ENCODE measurements at places on chromosomes 4 and X.
A peak's percentile ranks its signal among the peaks of the same experiment; 100 is the strongest.

DNA sequence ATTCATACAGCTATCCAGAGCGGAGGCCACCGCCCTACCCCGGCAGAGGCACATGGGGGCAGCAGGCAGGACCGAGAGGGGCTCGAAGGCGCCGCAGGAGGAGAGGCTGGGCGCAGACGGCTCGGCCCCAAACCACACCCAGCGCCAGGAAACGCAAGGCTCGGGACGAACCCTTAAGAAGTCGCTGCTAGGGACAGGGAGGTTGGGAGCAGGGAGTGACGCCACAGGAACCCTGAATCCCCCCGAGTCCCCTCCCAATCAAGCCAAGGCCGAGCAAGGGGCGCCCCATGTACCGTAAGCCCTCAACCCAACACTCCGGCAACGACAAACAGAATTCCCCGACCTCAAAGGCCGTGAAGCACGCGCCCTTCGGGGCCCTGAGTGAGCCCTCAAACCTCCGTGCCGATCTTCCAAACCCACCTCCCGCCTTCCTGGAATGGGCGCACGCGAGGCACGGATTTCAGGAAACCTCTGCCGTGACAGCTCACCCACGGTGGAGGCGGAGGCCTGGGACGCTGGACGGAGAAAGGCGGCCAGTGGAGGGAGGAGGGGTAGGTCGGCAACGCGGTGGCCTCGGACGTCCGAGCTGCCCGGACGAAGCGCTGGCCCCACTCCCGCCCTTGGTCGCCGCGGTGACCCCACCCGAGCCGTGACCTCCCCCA lies 1.8 kb downstream of the ZFYVE28 start:
- H3K27me3 ChIP-seq, result peaks cover 48% of the 10 kb centered on the region
- no peak overlapping the region for H3K27ac ChIP-seq
- peak; percentile 17 for DNase-seq
- H3K4me3 ChIP-seq, result peak overlapping the region; percentile 56

GRCh38 chr4:152243896-152244595 lies 291.8 kb downstream of the FBXW7 start:
- H3K27ac ChIP-seq, result no peak overlapping the region
- DNase-seq, result no peak
- H3K27me3 ChIP-seq, result no peaks in the 10 kb centered on the region
- peaks cover 13% of the 10 kb centered on the region for H3K4me1 ChIP-seq

GRCh38 chr4:101954975-101955678 lies 164.6 kb downstream of the BANK1 start:
- no peak overlapping the region for H3K27ac ChIP-seq
- no peaks in the 10 kb centered on the region for H3K36me3 ChIP-seq
- H3K4me1 ChIP-seq, result no peaks in the 10 kb centered on the region

- peaks cover 2% of the 10 kb centered on the region for H3K4me1 ChIP-seq
- DNase-seq, result no peak
- no peaks in the 10 kb centered on the region for H3K36me3 ChIP-seq
- H3K27ac ChIP-seq, result no peak overlapping the region
- no peaks in the 10 kb centered on the region for H3K27me3 ChIP-seq
Observed at GRCh38 chr4:88757067-88757466, 59.4 kb upstream of the NAP1L5 start.

DNA sequence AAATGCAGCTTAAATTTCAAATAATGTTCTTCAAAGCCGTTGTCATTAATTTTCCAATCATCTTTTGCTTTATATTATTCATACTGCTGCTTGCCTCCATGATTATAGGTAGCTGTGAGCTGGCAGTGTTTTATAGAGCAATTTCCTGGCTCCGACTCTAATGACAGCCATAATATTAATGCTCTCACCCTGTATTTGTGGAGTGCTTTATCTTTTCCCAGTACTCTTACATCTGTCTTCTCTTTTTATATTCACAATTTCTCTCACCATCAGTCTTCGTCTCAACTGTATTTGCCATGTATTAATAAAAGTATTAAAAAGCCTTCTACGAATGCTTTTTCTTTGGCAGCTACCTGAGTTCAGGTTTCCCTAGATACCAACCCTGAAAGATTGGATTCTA lies 21.0 kb downstream of the ATXN3L start:
- H3K4me3 ChIP-seq, result no peak overlapping the region
- H3K4me1 ChIP-seq, result peaks cover 37% of the 10 kb centered on the region
- no peak overlapping the region for H3K27ac ChIP-seq
- H3K36me3 ChIP-seq, result no peaks in the 10 kb centered on the region

GRCh38 chr4:183504930-183505610 lies at the start of gene ING2:
Gene ING2, plus strand, starts transcription at chr4:183505058. Its CDS starts 138 bp downstream, at chr4:183505196.
- H3K4me3 ChIP-seq, result peak within 1 kb of the TSS; percentile 92
- H3K36me3 ChIP-seq, result peaks cover 1% of the 10 kb centered on the region
- no peaks in the 10 kb centered on the region for H3K27me3 ChIP-seq
- peak within 1 kb of the TSS; percentile 98 for H3K27ac ChIP-seq
- peaks cover 33% of the 10 kb centered on the region for H3K4me1 ChIP-seq

DNA sequence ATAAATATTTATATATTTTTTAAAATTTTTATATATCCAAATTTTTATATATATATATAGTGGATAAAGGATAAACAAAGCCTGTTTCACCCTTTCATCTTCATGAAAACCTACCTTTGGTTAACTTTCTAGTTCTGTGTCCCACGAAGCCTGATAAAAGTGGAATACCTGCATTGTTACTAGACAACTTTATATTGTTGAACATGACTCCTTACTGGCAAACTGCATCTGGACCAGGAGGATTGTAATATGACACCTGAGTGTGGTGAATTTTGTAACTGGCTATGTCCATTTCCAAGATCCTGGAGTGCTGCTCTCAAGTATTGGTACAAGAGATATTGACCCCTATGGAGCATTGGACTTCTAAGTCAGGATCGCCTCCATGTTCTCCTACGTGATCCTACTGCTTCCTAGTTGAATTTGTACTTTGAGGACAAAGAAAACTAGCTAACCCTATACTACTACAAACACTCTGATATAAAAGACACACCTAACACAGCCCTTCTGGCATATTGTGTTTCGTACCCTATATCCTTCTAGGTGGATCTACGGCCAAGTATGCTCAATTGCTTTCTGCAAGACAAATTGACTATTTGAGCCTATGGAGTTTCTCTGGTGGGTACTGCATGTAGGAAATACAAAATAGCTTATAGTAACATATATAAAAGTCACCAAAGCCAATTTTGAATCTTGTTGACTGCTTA lies 61.3 kb upstream of the PRRG1 start:
- no peak overlapping the region for H3K27ac ChIP-seq
- no peak for DNase-seq
- no peaks in the 10 kb centered on the region for H3K36me3 ChIP-seq
- H3K4me3 ChIP-seq, result no peak overlapping the region
- H3K27me3 ChIP-seq, result no peaks in the 10 kb centered on the region
- no peaks in the 10 kb centered on the region for H3K4me1 ChIP-seq

GRCh38 chr4:94724016-94724790 lies 33.6 kb upstream of the BMPR1B start:
- peaks cover 1% of the 10 kb centered on the region for H3K4me1 ChIP-seq
- no peak overlapping the region for H3K4me3 ChIP-seq
- H3K27ac ChIP-seq, result no peak overlapping the region
- no peak for DNase-seq

- no peak for DNase-seq
- no peak overlapping the region for H3K4me3 ChIP-seq
- H3K4me1 ChIP-seq, result no peaks in the 10 kb centered on the region
- no peak overlapping the region for H3K27ac ChIP-seq
Observed at GRCh38 chr4:74087481-74087880, 11.5 kb downstream of the CXCL2 start.

DNA sequence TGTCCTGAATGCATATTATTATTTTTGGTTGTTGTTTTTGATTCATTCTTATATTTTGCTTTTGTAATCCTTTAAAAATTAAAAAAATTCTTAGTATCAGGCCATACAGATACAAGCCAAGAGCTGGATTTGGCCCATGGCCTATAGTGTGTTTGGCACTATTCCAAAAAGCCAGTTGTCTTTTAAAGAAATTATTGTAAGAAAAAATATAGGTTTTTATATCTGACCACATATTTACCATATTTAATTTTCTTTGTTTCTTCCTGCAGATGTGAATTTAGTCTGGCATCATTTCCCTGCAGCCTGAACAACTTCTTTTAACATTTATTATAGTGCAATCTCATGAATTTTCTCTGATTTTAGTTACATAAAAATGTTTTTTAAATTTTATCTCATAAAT lies 652.8 kb upstream of the NR3C2 start:
- H3K27me3 ChIP-seq, result no peaks in the 10 kb centered on the region
- H3K4me1 ChIP-seq, result no peaks in the 10 kb centered on the region
- no peak overlapping the region for H3K27ac ChIP-seq
- DNase-seq, result no peak
- no peaks in the 10 kb centered on the region for H3K36me3 ChIP-seq
